Sciatic nerve (tissue), 2 donors: ENCODE measurements at places on chromosomes 16 and 17.
A peak's percentile ranks its signal among the peaks of the same experiment; 100 is the strongest.

DNA sequence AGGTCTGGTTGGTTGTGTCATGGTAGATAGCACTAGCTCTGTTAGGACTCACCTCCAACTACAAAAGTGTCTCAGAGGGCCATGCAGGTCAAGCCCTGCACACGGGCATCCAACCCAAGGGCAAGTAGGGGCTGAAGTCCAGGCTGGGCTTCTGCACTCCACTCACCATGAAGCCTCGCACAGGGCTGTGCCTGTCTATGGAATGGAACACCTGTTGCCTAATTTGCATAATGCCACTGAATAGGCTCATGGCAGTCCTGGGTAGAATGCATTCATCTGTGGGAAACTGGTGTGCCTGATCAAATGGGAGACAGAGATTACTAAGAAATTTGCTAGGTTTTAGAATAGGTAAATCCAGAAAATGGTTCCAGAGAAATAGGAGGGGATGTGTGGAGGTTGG, 8.0 kb upstream of the AKAP1 start:
- DNase-seq = no peak

- DNase-seq = no peak
Observed at GRCh38 chr17:12667299-12667958, 1.7 kb downstream of the MYOCD start.

DNA sequence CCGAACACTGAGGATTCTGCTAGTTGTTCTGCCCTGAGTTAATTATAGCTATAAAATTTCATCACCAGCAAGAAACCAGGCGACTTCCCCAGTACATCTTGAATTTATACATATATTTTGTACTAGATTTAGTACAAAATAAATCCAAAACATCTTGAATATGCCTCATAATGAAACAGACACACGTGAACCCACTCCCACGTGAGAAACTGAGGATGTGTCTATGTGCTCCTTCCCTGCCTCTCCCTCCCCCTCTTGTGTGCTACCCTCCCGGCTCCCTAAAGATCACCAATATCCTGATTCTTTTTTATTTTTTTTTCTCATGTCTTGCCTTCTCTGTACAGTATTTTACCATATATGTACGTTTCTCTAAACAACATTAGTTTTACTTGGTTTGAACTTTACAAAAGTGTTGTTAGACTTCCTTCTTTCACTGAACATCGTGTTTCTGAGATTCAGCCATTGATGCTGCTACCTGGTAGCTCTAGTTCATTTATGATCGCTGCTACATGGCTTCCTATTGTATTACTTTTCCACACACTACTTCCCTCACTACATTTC, 1.1 kb upstream of the LCMT1 start:
- no peak for DNase-seq

DNA sequence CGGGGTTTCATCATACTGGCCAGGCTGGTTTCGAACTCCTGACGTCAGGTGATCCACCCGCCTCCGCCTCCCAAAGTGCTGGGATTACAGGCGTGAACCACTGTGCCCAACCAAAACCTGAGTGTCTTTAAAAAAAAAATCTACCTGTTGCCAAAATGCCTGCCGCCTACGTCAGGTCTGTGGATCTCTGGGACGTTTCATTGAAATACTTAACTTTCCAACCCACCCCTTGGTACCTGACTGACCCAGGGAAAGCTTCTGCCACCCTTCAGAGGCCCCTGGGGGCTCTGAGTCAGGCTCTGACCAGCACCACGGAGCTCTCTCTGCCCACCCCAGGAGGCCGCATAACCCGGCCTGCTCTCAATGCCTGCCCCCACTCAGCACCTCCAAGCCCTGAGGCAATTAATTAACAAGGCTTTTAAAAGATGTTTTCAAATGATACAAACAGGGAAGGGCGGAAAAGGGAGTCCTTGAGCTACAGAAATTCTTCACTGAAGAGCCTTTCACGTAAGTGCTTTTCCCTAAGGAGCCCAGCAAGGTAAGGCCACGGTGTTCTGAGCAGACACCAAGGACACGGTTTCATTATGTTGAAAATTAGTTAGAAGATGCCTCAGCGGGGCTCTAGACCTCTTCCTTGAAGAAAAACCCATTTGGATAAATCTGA, 29.3 kb upstream of the GSG1L start:
- DNase-seq = no peak

DNA sequence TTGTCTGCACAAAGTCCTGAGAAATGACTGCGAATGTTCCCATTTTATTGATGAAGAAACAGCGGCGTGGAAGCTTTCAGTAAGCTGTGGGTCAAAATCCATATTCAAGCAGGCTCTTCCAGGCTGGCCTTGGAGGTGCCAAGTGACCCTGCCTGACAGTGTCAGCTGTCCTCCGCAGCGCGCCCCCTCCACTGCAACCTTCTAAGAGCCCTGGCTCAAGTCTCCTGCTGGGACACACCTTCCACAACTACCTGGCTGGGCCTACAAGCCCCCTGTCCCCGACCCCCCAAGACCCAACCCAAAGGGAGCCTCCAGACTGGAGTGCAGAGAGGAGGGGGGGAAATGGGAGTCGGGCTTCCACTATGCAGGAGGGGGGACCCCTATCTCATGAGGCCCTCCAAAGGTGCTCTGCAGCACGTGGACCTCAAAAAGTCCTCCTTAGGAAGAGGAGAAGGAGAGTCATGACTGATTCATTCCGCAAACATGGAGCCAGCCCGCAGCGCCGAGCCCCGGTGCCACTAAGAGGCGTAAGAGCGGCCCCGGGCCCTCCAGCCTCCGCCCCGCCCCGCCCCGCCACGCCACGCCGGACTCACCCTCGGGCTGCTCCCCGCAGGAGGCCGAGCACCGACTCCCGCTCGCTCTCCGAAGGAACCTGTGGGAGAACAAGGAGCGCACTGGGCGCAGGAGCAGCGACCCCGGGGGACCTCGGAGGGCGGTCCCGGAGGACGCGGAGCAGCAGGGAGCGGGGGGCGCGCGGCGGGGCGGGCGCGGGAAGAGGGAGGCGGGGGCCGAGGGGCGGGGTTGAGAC, 574 bp downstream of the MPP3 start:
- peak; percentile 70 for DNase-seq

GRCh38 chr17:70498631-70499030, 329.3 kb downstream of the KCNJ2 start:
- no peak for DNase-seq

GRCh38 chr17:75572713-75573539, 14.7 kb upstream of the MYO15B start:
- no peak for DNase-seq

DNA sequence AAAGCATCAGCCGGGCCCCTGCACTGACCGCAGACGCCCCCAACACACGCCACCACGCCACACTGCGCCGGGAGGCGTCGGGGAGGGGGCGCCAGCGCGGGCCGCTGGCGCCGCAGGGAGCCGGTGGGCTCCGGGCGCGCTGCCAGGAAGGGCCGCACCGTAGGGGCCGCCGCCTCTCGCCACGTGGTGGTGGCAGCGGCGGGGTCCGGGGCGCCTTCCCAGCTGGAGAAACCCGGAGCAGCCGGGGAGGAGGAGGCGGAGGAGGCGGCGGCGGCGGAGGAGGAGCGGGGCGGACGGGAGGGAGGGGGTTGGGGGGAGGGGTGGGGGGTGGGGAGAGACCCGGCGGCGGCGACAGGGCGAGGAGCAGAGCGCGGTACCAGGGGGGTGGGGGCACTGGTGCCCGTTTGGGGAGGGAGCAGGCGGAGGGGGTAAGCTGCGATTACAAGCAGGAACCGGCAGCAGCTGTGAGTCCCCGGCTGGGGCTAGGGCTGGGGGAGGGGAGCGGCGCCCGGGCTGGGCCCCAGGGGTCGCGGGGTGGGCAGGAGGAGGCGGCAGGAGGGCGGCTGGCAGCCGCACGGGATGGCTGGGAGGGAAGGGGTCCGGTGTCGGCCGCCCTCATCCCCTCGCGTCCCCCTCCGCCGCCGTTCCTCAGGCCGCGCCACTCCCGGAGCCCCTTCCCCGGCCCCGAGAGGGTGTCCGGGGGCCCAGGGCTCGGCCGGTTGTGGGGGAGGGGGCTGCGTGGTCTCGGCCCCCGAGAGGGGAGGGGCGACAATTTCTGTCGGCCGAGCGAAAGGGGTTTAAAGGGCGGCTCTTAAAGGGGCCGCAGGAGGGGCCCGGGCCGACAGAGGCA, at the start of gene TBKBP1:
TBKBP1 (plus strand) TSS at position 431 of the 850 bp plus-strand sequence. CDS start 1,952 bp downstream, outside the sequence.
- peak; percentile 80 for DNase-seq

GRCh38 chr17:6299275-6299674, 135.6 kb downstream of the AIPL1 start:
- no peak for DNase-seq

- DNase-seq = no peak
Observed at GRCh38 chr16:46774743-46775177, 26.6 kb upstream of the MYLK3 start.

DNA sequence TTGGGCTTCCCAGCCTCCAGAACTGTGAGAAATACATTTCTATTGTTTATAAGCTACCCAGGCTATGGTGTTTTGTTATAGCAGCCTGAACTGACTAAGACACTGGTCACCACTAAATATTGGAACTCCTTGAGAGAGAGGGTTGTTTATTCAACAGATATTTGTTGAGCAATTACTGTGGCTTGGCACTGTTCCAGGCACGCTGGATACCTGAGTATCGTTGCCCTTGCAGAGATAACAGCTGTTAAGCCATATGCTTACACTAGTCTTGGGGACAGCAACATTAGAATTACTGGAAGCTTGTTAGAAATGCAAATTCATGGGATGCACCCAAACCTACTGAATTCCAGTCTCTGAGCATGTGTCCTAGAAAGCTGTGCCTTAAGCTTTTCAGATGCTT, 230.7 kb downstream of the HS3ST4 start:
- no peak for DNase-seq

DNA sequence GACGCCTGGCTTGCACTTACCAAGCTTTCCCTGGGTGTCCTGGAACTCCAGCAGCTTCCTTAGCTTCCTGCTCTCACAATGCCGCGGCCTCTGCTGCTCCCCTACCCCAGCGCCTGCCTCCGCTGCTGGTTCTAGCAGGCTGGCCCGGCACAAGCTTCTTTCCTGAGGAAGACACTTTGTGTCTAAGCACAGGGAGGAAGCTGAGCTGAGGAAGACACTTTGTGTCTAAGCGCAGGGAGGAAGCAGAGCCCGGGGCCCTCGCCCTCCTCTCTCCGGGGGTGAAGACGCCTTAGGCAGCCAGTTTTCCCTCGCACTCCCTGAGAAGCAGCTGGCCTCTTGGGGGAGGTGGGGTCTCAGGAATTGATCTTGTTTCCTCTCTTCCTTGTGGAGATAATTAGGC, 64.9 kb downstream of the PLD6 start:
- no peak for DNase-seq

- DNase-seq = no peak
Observed at GRCh38 chr17:61574542-61575351, 16.3 kb downstream of the NACA2 start.
